ENCODE measurements at places on chromosomes 6 and 20. TPM values are rescaled to one million over a fixed set of nuclear protein-coding genes. Genes with fewer than 3 reads are reported as not detected.

DNA sequence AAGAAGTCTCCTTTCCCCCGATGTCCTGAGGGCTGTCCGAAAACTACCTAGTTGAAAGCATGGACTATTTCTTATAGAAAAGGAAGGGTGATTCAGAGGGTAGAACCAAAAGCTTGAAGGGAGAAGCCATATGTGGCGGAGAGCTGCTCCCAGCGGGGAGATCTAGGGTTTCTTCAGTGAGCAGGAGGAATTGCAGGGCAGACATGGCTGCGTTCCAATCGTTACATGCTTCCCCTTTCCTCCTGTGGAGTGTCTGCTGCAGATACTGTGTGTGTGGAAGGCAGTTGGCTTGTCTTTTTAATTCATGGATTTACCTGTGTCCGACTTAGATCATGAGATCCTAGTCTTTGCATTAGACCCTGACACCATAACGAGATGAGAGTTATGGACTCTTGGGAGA lies 799.5 kb downstream of the QKI start:
- no peak for DNase-seq

DNA sequence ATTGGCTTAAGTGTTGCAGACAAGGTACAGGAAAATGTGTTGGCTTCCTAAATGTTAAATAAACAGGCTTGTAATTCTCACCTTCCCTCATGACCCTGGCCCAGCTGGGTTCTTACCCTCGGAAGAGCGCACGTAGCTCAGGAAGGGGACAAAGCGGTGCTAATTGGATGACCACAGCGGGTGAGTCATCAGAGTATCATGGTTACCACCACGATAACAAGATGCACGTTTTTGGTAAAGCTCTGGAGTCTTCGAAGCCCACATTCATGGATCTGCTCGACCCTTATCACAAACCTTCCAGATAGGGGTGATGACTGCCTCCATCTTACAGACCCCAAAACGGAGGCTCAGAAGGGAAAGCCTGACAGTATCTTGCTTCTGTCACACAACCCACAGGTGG lies 32.8 kb downstream of the APCDD1L start:
- DNase-seq: no peak

Gene FAM110A
- total RNA-seq: 11.0 TPM

Gene SERPINB1
- total RNA-seq: 60.5 TPM

DNA sequence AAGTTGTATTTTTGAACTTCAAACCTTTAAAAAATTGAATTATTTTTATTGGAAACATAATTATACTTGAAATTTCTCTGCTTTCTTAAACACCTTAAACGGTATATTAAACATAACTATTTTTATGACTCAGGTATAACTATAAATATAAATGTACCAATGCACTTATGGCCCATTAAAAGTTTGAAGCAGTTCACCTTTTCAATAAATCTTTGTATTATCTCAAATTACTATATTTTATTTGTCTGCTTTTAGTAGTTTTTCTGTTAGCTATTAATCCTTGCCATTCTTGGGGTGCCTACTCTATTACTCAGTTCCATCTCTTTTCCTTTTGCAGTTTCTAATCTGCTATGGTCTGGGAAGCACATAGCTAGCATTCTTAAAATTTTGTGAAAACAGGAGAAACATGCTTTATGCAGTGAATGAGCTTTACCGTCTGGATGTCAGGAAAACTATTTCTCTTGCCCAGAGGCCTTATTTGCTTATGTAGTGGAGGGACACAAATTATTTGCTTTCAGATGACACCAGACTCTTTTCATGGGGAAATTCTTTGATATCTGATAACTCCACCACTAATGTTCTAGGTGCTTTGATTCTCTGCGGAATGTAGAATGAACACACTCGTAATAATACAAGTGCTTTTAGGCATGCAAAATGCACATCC lies 378.9 kb upstream of the CITED2 start:
- DNase-seq: no peak

DNA sequence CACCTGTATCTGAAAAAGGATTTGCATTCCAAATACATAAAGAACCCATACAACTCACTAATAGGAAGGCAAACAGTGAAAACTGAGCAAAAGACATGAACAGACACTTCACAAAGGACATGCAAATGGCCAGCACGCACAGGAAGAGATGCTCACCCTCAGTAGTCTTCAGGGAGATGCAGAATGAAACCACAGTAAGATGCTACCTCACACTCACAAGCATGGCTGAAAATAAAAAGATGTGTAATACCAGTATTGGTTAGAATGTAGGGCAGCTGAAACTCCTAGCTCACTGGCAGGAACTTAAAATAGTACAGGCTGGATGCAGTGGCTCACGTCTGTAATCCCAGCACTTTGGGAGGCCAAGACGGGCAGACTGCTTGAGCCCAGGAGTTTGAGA lies 64.6 kb downstream of the SNX5 start:
- no peak for DNase-seq

Gene RAET1E
- total RNA-seq: not detected
